ENCODE measurements at places on chromosomes 11 and 22.

- no peak for DNase-seq
Measured at GRCh38 chr11:100141201-100141600, 545.9 kb upstream of the ARHGAP42 start.

GRCh38 chr11:104581246-104581980, 316.8 kb downstream of the CASP12 start:
- DNase-seq: no peak

DNA sequence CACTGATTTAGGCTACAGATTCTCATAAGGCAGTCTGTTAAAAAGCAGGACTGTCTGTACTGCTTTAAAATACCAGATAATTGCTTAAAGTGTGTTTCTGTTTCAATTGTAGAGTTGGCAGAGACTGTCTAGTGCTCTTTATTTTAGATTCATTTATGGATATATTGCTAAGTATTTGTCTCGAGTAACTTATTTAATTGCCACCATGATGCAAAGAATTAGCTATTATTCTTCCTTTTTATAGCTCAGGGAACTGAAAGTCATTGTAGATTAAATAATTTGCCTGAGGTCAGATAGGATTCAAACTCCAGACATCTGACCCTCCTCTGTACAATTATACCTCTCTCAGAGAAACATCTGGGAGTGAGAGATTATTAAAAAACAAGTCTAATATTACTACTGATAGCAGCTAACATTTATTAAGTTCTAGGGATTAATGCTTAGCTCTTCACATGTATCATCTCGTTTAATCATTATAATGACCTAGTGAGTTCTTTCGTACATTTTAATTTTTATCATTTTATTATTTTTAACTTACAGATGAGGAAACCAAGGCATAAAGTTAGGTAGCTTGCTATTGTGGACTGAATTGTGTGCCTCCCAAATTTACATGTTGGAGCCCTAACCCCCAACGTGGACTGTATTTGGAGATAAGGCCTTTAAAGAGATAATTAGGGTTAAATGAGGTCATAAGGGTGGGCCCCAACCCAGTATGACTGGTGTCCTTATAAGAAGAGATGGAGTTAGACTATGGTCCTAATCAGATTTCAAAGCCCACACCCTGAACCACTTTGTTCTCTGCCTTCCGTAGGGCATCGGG, 19.7 kb upstream of the RAG2 start:
- no peak for DNase-seq

GRCh38 chr22:40922484-40923303, 28.5 kb upstream of the RBX1 start:
- DNase-seq: no peak

DNA sequence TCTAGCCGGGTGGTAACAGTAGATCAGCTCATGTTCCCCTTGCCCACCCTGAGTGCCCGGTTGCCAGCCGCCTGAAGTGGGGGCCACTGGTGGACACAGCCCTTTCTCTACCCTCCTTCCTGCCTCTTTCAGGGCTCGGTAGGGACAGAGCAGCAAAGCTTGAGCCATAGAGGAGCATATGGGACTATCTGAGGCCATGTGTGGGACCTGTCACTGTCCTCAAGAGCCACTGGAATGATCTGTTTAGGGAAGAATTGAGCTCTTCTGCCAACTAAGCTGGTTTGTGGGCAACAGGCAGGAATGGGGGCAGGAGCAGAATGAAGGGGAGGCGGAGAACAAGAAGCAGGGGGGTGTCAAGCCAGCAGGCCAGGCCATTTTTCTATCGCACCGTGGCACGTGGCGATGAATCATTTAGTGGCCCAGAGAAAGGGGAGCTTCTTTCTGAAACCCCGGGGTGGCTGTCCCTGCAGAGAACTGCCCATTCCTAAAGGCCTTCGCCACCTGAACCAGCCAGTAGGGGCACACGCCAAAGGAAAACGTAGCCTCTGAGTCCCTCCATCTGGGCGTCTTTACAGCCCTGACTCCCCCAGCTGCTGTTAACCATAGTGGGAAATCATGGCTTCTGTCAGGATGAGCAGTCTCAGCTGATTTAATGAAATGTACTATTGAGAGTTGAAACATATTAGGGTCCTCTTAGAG, 8.8 kb downstream of the ASPHD2 start:
- DNase-seq: no peak

GRCh38 chr22:47632701-47633100, 870.3 kb downstream of the TBC1D22A start:
- DNase-seq: no peak
